ENCODE measurements at places on chromosomes 11 and 22.

DNA sequence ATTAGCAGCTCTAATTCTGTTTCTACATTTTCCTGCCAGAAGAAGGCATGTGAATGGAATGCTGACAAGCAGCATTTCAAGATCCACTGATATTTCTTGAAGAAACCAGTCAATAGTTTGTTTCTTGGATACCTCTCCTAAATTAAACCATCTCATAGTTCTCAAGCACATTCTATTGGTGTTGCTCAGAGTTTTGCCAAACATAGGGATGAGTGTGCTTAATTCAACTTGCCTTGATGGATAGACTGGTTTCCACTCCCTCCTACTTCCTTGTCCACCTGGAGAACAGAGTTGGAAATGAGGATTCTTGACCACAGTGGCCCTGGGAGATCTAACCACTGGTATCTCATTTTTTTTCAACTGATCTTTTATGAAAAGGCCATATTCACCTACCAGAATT lies 29.8 kb upstream of the DDX10 start:
- no peak for DNase-seq

DNA sequence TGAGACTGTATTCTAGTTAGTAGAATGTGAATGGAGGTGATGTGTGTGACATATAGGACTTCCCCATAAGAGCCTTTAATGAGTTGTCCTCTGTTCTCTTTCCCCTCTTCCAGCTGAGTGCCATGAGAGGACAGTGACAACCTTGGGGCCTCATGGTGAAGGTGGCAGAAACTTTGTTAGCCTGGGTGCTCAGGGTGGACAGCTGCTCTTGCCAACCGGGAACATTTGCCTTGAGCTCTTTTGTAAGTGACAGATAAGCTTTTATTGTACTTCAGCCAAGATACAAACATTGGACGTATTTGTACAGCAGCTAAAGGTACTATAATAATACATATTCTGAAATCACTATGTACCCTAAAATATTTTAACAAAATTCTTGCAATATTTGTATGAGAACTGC lies 33.0 kb upstream of the PLET1 start:
- DNase-seq = no peak

DNA sequence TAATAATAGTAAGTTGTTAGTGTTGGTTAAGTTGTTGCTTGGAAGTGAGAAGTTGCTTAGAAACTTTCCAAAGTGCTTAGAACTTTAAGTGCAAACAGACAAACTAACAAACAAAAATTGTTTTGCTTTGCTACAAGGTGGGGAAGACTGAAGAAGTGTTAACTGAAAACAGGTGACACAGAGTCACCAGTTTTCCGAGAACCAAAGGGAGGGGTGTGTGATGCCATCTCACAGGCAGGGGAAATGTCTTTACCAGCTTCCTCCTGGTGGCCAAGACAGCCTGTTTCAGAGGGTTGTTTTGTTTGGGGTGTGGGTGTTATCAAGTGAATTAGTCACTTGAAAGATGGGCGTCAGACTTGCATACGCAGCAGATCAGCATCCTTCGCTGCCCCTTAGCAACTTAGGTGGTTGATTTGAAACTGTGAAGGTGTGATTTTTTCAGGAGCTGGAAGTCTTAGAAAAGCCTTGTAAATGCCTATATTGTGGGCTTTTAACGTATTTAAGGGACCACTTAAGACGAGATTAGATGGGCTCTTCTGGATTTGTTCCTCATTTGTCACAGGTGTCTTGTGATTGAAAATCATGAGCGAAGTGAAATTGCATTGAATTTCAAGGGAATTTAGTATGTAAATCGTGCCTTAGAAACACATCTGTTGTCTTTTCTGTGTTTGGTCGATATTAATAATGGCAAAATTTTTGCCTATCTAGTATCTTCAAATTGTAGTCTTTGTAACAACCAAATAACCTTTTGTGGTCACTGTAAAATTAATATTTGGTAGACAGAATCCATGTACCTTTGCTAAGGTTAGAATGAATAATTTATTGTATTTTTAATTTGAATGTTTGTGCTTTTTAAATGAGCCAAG lies 2.7 kb downstream of the NEAT1 start:
- DNase-seq = peak; percentile 48

DNA sequence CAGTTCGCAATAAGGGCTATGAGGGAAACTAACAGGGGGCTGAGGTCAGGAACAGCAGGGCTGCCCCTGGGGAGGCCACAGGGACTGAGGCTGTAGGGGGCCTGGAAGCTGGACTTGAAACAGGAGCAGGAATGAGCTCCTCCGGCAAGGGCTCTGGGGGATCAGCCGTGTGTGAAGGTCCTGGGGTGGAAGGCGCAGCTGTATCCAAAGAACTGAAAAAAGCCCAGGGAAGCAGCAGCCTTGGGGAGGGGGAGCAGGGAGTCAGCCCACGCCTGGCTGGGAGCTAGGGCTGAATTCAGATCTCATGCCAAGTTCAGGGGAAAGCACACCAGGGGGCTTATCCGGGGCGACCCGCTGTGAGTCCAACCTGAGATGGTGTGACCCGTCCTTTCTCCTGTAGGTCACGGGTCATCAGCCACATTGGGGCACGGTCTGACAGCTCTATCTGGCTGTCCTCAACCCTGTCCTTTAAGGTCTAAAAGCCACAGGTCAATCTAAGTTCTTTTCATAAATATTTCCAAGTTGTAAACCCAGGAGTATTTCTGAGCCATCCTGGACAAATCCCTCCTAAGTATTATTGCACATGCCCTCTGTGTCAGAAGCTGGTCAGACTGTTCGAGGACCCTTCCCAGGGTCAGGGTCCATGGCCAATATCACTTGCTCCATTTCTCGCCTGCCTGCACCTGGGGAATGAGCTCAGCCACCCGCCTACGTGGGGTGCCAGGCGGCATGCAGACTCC lies 18.0 kb downstream of the TP53AIP1 start:
- DNase-seq = no peak
